Frontal cortex (tissue), 4 donors: ENCODE measurements at places on chromosomes 1 and 21. TPM values are rescaled to one million over a fixed set of nuclear protein-coding genes. Genes with fewer than 3 reads are reported as not detected.

EPHA8 gene
- total RNA-seq = 2.0 TPM

CELA2B gene
- not detected for total RNA-seq

VTCN1 gene
- total RNA-seq = 0.41 TPM

ADORA3 gene
- total RNA-seq = 1.6 TPM

LCE3B gene
- total RNA-seq = not detected

MKNK1 gene
- 7.7 TPM for total RNA-seq

AGT gene
- 4.1 TPM for total RNA-seq

SUSD4 gene
- 16.7 TPM for total RNA-seq

SLAMF9 gene
- total RNA-seq = not detected

HECTD3 gene
- 14.3 TPM for total RNA-seq

FAAH gene
- total RNA-seq = 19.6 TPM

CIART gene
- total RNA-seq = 2.0 TPM

MYBPHL gene
- not detected for total RNA-seq

LDLRAD1 gene
- not detected for total RNA-seq

LORICRIN gene
- not detected for total RNA-seq

SYPL2 gene
- total RNA-seq = not detected

C1orf167 gene
- total RNA-seq = not detected

OR14A16 gene
- not detected for total RNA-seq

ASCL5 gene
- total RNA-seq = not detected

HUNK gene
- total RNA-seq = 7.7 TPM
